Spinal cord (tissue), 10 donors: ENCODE measurements at places on chromosomes 6 and 20.

DNA sequence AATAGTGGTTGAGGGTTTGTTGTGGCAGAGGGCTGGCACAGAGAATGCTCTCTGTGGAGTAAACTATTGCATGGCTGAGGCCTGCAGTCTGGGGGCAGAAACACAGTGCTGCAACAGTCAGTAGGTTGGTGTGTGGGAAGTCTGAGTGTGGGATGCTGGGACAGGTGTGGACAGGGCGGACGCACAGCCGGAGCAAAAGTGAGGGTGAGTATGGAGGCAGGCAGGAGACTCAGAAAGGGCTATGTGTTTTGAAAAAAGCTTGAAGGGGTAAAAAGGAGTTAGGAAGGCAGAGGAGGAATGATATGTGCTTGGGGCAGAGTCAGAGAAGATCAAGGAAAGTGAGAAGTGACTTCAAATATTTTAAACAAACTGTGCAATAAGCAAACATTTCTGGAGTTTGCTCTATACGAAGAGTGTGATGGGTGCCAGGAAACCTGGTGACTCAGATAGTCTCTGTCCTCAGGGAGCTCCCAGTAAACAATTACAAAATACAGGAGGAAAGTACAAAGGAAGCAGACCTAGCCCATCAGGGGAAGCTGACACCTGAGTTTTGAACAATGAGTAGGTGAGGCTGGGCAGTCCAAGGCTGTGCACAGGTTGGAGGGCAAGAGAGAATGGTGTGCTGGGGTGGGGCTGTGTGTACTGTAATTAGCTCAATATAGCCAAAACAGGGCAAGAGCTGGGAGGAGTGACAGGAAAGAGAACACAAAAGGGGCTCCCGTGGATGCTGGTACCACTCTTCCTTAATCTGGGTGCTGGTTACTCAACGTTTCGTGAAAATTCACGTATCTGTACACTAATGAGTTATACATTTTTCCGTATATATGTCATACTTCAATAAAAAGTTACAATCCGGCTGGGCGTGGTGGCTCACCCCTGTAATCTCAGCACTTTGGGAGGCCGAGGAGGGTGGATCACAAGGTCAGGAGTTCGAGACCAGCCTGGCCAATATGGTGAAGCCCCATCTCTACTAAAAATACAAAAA lies 55.2 kb downstream of the PIGU start:
- DNase-seq = no peak

GRCh38 chr6:37524025-37524969 lies 24.6 kb upstream of the CCDC167 start:
- no peak for DNase-seq

GRCh38 chr6:81105998-81106397 lies 646.5 kb downstream of the TENT5A start:
- DNase-seq = no peak

DNA sequence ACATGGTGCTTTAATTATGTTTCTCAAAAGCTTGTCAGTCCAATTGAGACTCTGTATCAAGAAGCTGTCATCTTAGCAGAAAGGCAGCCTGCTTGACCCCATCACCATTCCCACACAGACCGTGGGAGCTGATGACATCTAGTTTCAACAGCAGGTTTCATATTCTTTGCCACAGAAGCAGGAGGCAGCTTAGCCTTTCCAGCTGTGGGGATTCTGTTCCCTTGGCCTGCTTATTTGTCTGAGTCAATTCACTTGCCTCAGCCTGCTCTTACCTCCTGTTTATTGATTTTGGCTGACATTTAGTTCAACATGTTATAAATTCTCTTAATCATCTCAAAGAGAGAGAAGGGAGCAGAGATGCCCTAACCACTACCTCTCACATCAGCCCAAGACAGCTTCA lies 527.7 kb downstream of the ADGRB3 start:
- DNase-seq = no peak

DNA sequence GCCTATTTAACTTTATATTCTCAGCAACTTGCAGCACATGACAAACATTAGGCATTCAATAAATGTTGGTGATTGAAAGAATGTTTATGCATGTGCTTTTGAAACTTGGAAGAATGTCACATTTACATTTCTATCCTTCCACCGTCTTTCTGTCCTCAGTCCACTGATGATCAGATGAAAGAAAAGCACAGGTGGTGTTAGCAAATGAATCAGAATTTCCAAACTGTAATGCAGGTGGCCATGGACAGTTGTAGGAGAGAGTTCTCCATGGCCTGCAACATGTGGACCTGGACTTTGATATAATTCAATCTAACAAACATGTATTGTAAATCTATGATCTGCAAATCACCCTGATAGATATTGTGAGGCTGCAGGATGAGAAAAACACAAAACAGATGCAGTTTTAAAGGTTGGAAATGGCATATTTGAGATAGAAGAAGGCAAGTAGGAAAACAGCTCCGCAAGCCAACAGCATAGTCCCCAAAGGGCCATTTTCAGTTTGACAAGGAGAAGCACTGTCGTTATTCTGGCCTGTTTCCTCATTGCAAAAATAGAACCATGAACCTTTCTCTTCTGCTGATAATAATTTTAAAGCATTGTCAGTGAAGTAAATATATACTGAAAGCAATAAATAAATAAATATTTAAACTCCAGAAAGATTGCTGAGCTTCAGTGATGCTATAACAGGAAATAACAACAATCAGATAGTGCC lies 119.4 kb downstream of the AIG1 start:
- peak; percentile 55 for DNase-seq

DNA sequence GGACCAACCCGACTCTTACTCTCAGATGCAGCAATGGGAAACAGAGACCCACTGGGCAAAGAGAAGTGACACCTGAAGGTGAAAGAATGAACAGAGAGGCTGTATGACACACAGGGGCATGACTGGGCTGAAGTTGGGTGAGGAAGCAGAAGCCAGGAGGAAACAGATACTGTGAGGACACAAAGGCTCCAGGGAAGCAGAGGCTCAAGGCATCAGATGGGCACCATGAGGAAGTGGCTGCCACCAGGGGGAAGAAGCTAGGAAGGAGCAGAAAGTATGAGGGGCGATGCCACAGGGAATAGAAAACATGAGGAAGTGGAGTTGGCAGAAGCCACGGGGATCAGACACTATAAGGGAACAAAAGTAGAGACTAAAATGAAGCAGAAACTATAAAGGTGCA lies 30.9 kb upstream of the OCSTAMP start:
- no peak for DNase-seq

DNA sequence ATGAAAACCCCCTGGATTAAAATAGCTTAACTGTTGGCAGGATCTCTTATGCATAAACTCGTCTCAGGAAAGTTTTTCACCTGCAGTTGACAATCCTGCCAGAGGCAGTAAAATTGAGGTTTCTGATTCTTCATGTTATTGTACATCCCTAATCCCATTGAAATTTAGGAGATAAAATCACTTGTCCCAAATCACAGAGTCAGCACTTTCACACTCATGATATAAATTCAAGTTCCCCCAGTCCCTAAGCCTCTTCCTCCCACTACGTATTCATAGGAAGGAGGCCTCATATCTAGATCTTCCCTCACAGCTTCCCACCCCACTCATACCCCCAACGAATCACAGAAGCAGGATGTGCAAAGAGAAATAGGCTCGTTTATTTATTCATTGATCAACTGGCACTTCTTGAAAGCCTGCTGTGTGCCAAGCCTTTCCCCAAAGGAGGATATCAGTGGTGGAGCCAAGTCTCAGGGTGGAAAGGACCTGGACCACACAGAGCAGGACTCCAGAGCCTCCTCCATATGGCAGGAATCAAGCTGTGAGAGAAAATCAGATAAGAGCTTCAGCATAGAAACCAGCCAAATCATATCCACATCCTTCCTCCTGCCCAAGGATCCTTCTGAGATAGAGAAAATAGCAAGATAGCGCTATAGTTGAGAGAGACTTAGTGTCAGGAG lies 2.3 kb downstream of the SLPI start:
- DNase-seq = no peak

DNA sequence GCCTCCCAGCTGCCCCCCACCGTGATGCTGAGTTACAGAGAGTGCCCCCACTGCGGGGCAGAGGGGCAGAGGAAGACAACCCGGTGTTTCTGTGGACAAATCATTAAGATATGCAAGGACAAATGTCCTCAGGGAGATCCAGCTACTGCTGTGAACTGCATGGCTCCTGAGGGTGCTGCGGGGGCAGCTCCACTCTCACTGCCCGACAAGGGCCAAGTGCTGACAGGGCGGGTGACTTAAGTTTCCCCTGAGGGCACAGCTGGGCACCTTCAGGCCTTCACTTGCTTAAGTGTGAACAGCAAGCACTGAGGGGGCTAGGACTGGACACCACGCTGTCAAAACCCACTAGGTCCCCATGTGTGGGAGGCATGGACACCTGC lies 26.2 kb upstream of the TCFL5 start:
- DNase-seq = no peak

DNA sequence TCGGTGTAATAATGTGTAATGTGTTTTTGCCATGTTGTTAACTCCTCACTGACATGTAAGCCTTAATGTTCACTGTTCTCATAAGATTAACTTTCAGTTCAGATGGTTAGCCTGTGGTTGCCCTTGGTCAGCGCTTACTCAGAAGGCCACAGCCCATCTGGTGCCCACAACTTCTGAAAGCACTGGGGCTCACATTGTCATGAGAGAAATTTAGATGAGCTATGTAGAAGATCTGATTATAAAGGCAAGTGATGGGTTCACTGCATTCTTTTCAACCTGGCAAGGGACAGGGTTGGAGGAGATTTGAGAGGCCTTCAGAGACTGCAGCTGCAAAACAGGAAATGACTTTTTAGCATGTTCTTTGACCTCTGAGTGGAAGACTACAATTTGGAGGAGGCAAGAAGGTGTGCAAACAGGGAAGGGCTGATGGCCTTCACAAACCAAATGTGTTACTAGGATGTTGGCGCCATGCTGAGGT lies 242.3 kb upstream of the SUPT3H start:
- DNase-seq = no peak

DNA sequence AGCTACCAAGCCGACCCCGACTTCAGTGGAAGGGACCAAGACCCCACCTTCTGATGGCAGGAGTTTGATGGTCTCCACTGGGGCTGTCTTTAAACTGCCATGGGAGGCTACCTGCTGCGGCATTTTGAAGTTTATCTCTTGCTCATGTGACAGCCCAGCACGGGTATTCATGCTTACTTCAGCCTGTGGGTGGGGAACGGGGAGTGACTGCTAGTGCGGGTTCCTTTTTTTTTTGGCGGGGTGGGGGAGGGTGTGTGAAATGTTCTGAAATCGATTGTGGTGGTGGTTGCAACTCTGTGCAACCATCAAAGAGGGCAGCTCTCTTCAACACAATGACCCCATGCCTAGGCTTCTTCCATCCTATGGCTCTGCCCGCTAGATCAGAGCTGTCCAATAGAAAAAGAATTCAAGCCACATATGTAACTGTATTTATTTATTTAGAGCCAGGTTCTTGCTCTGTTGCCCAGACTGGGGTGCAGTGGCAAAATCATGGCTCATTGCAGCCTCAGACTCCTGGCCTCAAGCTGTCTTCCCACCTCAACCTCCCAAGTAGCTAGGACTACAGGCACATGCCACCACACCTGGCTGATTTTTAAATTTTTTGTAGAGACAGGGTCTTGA lies 53.7 kb downstream of the PPP1R16B start:
- DNase-seq = no peak

DNA sequence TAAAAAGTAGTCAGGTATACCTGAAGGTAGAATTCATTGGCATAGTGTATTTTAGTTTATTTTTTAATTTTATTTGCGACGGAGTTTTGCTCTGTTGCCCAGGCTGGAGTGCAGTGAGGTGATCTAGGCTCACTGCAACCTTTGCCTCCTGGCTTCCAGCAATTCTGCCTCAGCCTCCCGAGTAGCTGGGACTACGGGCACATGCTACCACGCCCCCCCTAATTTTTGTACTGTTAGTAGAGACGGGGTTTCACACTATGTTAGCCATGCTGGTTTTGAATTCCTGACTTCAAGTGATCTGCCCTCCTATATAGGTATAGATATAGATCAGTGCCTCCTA lies 102.8 kb upstream of the PRSS16 start:
- DNase-seq = no peak

GRCh38 chr6:14758421-14759081 lies 487.3 kb upstream of the JARID2 start:
- no peak for DNase-seq

DNA sequence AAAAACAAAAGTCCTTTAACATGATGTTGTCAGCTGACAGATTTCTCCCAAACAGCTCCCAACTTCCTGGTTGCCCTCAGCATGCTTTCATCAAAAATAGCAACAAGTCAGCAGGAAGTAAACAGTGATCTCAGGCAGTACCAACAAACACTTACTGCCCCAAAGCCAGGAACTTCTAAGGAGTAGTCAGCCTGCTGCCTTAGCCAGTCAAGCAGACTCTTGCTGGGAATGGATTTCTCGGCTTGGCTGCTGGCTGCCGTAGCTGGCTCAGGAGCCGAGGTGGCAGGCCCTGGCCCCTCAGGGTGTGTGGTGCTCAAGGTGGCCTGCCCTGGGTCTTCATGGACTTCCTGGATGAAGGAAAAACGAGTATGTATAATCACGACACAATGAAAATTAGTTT lies 46.6 kb upstream of the EMILIN3 start:
- no peak for DNase-seq

- DNase-seq = no peak
Observed at GRCh38 chr6:89045011-89045387, 35.6 kb upstream of the PNRC1 start.

DNA sequence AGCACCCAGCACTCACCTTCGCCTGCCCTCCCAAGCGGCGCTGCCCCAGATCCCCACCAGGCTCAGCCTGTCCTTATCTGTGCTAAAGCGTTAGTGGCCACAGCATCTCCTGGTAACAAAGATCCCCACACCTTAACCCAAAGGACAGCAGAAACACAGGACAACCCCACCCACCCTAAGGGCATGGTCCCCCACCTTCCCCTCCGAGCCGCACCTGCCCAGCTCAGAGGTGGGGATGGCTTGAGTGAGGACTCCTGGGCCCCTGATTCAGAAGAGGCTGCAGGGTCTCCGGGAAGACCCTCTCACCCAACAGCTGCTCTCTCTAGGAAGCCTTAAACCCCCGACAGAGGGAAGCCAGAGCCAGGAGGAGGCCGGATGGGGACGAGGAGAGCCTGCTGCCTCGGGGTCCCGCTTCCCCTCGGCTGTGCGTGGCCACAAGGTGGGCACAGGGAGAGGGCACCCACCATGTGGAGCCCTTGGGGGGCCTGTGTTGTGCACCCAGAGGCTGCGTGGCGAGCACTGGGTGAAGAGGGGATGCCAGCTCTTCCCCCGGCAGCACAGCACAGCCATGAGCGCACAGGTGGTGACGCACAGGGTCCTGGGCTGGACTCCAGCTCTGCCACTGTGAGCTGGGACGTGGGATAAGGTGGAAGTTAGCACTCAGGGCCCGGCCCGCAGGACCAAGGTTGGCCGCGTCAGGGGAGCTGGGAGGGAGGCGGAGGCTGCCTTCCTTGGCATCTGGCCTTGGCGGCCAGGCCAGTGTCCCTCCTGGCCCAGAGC lies 31.9 kb upstream of the MRGBP start:
- no peak for DNase-seq

GRCh38 chr20:42986143-42986773 lies 203.4 kb downstream of the PTPRT start:
- no peak for DNase-seq
